Mesenchymal stem cell (in vitro differentiated cells and primary cell): ENCODE measurements at places on chromosomes 1 and 21.
A peak's percentile ranks its signal among the peaks of the same experiment; 100 is the strongest.

DNA sequence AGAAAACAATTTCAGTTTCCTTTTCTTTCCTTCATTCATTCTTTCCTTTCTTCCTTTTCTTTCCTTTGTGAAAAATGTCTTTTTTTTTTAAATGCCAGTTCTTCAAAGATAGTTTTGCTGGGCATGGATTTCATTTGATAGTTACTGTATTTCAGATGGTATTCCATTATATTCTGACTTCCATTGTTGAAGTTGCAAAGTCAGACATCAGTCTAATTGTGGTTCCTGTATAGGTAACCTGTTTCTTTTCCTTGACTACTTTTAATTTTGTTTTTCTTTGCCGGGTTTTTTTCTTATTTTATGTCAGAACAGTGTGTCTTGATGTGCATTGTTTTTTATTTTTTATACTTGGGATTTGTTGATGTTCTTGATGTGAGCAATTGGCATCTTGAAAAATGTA lies 40.4 kb upstream of the MPC2 start:
- DNase-seq, result no peak

- DNase-seq, result peak; percentile 59
These were observed 1.2 kb upstream of the NID1 start for GRCh38 chr1:236066054-236066453.

GRCh38 chr21:39176271-39176709 lies 7.0 kb downstream of the PSMG1 start:
- DNase-seq, result peak; percentile 63

- DNase-seq, result peak; percentile 80
These were observed 16.1 kb upstream of the PSMD4 start for GRCh38 chr1:151238467-151238739.

DNA sequence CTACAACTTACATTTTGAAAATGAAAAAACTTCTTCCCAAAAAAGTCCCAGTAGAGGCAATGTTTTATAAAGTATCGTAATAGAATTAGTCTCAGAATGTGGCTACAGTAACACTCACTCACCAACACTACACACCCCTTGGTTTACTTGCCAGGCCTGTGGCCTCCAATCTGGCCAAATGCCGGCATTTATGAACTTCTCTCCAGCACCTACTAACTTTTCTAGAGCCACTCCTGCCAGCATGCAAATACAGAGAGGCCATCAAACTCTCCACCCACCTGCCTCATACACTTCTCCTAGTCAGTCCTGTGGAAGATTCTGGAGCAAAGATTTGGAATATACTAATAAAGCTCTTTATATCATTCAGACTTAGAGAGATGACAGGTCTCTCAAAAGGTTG lies 32.3 kb downstream of the STPG1 start:
- no peak for DNase-seq

GRCh38 chr1:17875171-17875881 lies 120.2 kb downstream of the ACTL8 start:
- DNase-seq, result peak; percentile 54

GRCh38 chr21:45148316-45148990 lies 74.1 kb downstream of the ADARB1 start:
- DNase-seq, result no peak

GRCh38 chr1:26175346-26175745 lies 1.9 kb upstream of the CNKSR1 start:
- no peak for DNase-seq

DNA sequence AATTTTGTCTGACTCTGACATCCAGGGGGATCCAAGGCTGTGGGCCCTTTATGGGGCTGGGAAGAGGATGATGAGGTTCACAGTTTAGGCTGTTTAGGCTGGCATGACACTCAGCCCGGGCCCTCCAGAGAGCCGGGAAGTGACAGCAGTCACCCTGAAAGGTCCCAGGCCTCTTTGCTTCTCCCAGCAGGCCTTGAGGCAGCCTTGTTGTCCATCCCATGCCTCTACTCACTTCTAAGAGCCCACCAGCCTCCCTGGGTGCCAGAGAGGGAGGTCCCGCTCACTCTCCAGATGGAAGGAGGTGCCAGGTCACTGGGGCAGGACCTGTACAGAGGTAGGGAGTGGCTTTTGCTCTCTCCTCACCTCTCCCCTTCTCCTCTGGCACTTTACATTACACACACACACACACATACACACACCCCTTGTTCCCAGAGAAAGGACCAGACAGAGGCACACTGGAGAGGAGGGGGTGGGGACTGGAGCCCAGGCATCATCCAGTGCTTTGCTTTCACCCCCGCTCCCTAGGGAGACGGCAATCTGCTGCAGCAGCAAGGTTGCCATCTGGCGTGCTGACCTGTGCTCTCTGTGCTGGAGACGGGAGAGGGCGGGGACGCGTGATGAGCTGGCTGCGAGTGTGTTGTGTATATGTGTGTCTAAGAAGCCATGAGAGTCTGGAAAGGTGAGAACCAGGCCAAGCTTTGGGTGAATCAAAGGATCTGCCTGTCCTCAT lies 4.6 kb downstream of the KLHDC8A start:
- peak; percentile 61 for DNase-seq

DNA sequence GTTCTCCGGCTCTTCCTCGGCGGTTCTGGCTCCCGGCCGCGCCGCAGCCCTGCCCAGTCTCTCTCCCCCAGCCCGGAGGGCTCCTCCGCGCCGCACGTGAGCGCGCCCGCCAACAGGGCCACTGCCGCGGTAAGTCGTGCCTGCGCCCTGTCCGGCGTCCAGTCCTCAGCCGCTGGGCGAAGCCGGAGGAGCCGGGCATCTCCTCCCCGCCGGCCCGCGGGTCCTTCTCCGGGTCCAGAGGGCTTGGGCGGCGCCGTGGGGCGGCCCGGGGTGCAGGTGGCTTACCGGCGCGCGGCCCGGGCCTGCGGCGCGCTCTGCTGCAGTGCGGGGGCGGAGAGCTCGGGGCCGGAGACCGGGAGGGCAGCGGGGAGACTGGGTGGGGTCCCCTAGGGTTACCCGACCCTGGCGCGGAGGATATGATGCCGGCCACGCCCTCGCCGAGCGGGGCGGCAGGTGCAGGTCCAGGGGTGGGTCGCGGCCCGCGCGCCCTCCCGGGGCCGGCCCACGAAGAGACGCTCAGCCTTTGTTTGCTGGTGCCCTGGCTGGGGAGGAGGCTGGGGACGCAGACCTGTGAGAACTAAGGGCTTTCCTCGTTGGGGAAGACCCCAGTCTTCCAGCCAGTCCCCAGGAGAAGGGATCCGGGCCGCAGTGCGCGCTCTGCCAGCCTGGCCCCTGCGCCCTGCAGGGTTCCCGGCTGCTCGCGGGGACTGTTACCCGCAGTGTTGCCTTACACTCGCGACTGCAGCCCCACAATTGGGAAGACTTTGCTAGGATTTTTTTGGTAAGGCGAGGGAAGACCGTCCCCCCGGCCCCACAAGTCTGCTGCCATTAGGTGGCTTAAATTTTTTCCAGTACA lies at the start of gene DOP1B:
Gene DOP1B, plus strand, starts transcription at position 10 of the 856 bp plus-strand sequence. CDS start 7,910 bp downstream, outside the sequence.
- DNase-seq, result no peak

- no peak for DNase-seq
These were observed 160.4 kb upstream of the SYT6 start for GRCh38 chr1:114314098-114314497.

DNA sequence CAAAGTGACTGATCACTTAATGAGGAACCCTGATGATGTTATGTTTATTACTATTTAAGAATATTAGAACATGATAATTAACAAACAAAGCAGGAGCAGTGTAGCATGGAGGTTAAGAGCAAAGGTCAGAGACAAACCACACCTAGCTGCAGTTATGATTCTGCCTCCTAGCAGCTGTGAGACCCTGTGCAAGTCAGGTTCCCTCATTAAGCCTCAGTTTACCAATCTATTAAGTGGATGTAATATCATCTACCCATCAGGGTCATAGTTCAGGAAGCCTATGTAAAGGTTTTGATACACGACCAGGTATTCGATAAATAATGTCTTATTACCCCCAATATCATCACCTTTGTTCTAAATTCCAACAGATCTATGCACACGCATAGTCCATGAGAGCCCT lies 32.0 kb downstream of the DUSP10 start:
- no peak for DNase-seq

DNA sequence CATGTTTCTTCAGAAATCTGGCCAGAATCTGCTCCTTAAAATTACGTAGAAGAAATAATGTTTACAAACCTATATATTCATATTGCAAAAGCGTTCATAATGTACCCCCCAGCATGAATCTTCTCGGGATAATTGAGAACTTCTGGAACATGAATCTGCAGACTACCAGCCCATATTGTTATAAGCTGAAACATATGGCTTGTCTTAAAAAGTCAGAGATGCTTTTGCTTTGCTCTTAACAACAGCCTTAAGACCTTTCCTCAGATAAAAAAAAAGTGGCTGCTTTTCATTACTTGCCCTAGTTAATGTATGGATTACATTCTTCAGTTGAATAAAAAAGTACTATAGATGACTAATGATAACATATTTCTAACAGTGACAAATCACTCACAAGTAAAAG lies 15.0 kb upstream of the ZZZ3 start:
- no peak for DNase-seq
